ENCODE measurements at places on chromosomes 11 and 22. TPM values are rescaled to one million over a fixed set of nuclear protein-coding genes. Genes with fewer than 3 reads are reported as not detected.

DNA sequence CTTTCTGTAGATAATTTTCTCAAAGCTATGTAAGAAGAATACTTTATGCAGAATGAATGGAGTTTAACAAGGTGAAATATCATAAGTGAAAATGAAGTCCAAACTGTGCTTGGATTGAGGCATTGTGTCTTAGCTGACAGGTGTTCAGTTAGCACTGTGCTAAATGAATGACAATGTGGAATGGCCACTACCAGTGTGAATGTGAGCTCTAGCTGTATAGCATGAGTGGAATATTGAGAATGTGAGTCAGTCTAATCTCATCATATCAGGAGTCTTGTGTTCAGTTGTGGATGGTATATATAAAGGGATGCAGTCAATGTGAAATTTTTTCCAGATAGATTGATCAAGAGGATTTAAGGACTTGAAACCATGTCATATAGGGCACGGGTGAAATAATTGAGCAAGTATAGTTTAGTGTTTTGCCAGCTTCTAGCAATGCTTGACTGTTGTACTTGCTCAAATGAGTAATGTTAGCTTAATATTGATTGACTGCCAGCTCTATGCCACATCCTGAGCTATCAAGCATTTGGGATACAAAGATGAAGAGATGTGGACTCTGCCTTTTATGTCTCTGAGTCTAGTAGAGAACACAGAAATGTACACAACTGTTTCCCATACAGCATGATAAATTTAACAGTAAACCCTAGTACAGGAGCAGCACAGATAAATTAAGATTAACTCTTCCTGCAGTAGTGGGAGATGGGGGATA is 10.6 kb upstream of the RAG2 start:
- no peaks in the 10 kb centered on the region for H3K4me1 ChIP-seq
- no peak overlapping the region for H3K4me3 ChIP-seq
- H3K36me3 ChIP-seq, result peaks cover 3% of the 10 kb centered on the region
- no peak for DNase-seq

DNA sequence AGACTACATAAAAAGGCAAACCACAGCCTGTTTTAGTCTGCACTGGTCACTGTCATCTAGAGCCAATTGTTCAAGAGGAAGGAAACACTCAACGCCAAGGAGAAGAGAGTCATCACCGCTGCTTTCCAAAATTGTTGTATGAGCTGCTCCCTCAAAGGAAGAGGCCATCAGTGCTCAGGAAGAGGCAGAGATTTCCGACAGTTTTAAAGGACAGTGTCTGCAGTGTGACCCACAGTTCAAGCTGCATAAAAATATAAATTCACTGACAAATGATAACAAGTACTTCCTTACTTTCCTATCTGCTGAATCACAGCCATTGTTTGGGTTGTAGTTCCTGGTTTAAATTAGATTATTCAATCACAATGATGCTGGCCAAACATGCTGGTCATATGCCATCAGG is 16.4 kb downstream of the PRCP start:
- H3K36me3 ChIP-seq, result no peaks in the 10 kb centered on the region
- no peaks in the 10 kb centered on the region for H3K27me3 ChIP-seq
- H3K4me1 ChIP-seq, result no peaks in the 10 kb centered on the region
- H3K4me3 ChIP-seq, result no peak overlapping the region

Gene NFAM1
- total RNA-seq, result 0.51 TPM

Gene DYNC2H1
- 0.79 TPM for total RNA-seq

Gene MFRP
- total RNA-seq, result not detected

DNA sequence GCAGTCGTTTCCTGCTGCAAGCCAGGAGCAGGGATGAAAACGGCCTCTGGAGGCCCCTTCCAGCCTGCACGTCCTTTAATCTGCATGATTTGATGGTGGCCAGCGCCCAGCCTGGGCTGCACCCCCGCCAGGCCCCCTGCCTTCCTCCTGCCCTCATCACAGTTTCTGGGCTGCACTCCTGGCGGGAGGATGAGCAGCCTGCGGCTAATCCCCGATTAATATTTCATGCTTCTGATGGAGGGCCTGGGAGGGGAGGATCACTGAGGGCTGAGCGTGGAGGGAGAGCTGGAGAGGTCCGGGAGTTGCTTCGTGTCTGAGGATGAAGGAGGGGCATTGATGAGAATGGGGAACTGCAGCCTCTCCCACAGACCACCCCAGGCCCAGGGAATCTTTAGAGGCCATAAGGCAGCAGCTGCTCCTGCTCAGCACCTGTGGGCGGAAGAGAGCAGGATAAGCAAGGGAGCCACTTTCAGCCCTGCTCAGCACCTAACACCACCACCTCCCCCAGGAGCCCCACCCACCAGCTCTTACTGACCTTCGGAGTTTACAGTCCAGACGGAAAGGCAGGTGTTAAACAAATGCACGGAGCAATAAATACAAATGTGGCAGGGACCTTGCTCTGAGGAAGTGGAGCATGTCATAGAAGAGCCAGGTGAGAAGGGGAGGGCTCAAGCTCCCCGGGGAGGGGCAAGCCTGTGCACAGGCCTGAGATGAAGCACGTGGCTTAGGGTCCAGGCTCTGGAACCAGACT is 135.0 kb upstream of the NECTIN1 start:
- H3K27ac ChIP-seq, result no peak overlapping the region
- H3K27me3 ChIP-seq, result no peaks in the 10 kb centered on the region
- no peaks in the 10 kb centered on the region for H3K36me3 ChIP-seq
- no peak overlapping the region for H3K4me3 ChIP-seq
- no peaks in the 10 kb centered on the region for H3K4me1 ChIP-seq

GRCh38 chr11:69592986-69593650 is 47.8 kb upstream of the CCND1 start:
- DNase-seq, result no peak
- H3K4me3 ChIP-seq, result no peak overlapping the region
- H3K36me3 ChIP-seq, result no peaks in the 10 kb centered on the region
- no peaks in the 10 kb centered on the region for H3K4me1 ChIP-seq
- H3K27ac ChIP-seq, result no peak overlapping the region
- no peaks in the 10 kb centered on the region for H3K27me3 ChIP-seq

DNA sequence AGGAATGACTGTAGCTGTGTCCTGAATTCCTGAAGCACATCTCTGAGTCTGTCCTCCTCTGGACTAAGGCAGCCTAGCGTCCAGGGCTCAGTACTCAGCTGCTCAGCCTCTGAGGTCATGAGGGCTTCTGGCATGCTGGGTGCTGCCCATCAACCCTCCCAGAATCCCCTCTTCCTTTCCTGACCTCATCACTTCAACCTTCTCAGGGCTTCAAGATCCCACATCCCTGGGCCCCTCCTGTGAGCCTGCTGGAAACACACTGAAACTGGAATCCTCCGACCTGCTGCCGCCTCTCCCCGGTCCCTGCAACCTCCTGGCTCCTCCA is 803 bp downstream of the KRTAP5-8 start:
- no peaks in the 10 kb centered on the region for H3K27me3 ChIP-seq
- no peak for DNase-seq
- no peaks in the 10 kb centered on the region for H3K36me3 ChIP-seq

GRCh38 chr11:102709201-102709945 is 3.8 kb upstream of the MMP27 start:
- no peaks in the 10 kb centered on the region for H3K36me3 ChIP-seq
- H3K27ac ChIP-seq, result no peak overlapping the region
- no peak overlapping the region for H3K4me3 ChIP-seq
- no peak for DNase-seq
- H3K27me3 ChIP-seq, result no peaks in the 10 kb centered on the region

DNA sequence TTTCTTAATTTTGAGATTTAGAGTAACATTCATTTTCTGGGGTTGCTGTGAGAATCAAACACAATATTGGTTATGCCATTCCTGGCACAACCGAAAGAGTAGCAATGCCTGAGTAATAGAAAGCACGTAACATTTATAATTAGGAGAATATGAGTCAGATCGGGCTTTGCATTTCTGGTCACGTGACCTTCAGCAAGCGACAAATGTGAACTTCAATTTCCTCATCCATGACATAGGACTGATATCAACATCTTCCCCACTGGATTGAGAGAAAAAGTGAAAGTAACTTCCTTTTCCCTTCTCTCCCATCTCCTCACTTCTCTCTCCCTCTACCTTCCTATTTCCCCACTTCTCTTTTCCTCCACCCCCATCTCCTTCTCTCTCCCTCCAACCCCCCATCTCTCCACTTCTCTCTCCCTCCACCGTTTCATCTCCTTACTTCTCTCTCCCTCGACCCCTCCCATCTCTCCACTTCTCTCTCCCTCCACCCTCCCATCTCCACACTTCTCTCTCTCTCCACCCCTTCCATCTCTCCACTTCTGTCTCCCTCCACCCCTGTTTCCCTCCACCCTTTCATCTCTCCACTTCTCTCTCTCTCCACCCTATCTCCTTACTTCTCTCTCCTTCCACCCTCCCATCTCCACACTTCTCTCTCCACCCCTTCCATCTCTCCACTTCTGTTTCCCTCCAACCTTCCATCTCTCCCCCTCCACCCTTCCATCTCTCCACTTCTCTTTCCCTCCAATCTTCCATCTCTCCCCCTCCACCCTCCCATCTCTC is 33.5 kb upstream of the CAT start:
- H3K4me3 ChIP-seq, result peak overlapping the region; percentile 15
- H3K36me3 ChIP-seq, result no peaks in the 10 kb centered on the region
- no peaks in the 10 kb centered on the region for H3K4me1 ChIP-seq
- no peak overlapping the region for H3K27ac ChIP-seq
- no peak for DNase-seq

- H3K27ac ChIP-seq, result no peak overlapping the region
- no peak for DNase-seq
- no peaks in the 10 kb centered on the region for H3K36me3 ChIP-seq
- H3K4me3 ChIP-seq, result no peak overlapping the region
Measured at GRCh38 chr11:108787105-108787504, 122.2 kb downstream of the DDX10 start.

- peak; percentile 75 for DNase-seq
- peaks cover 19% of the 10 kb centered on the region for H3K4me1 ChIP-seq
- H3K36me3 ChIP-seq, result no peaks in the 10 kb centered on the region
- H3K27ac ChIP-seq, result peak within 1 kb of the TSS; percentile 85
- no peaks in the 10 kb centered on the region for H3K27me3 ChIP-seq
Measured at GRCh38 chr22:37559901-37560607, at the start of gene CDC42EP1. CDC42EP1 (plus strand) TSS chr22:37560480; CDS start chr22:37566350, 5,870 bp downstream.

Gene CD44
- total RNA-seq, result 23.2 TPM

- no peaks in the 10 kb centered on the region for H3K4me1 ChIP-seq
- H3K4me3 ChIP-seq, result no peak overlapping the region
- DNase-seq, result no peak
- H3K27me3 ChIP-seq, result peaks cover 60% of the 10 kb centered on the region
Measured at GRCh38 chr22:24948356-24949202, 2.1 kb upstream of the LHFPL7 start.

- DNase-seq, result no peak
- H3K27ac ChIP-seq, result no peak overlapping the region
- H3K4me3 ChIP-seq, result no peak overlapping the region
Measured at GRCh38 chr11:60974726-60975125, 3.2 kb downstream of the CD6 start.

GRCh38 chr22:29606320-29606719 is 2.9 kb downstream of the NF2 start:
- H3K27ac ChIP-seq, result no peak overlapping the region
- DNase-seq, result no peak
- no peaks in the 10 kb centered on the region for H3K27me3 ChIP-seq
- H3K4me3 ChIP-seq, result no peak overlapping the region

DNA sequence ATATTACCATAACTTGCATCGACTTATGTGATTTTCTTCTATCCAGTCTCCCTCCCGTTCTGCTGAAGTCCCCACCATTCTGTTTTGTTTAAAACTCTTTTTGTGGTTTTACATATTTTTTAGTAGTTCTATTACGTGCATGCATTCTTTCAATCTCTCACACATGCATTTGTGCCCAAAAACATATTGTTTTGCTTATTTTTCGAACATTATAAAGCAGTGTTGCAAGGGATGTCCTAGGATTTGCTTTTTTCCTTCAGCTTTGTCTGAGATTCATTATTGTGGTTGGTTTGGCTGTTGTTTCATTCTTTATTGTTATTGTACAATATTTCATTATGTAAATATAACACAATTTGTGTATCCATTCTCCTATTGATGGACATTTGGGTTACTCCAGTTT is 235.7 kb downstream of the DYNC2H1 start:
- no peak for DNase-seq
- H3K4me3 ChIP-seq, result no peak overlapping the region
- no peaks in the 10 kb centered on the region for H3K4me1 ChIP-seq
- no peaks in the 10 kb centered on the region for H3K27me3 ChIP-seq
- no peaks in the 10 kb centered on the region for H3K36me3 ChIP-seq
